ENCODE measurements at places on chromosomes 11 and 22. TPM values are rescaled to one million over a fixed set of nuclear protein-coding genes. Genes with fewer than 3 reads are reported as not detected.

GRCh38 chr22:29090039-29090438 is 17.2 kb downstream of the KREMEN1 start:
- H3K4me3 ChIP-seq: no peak overlapping the region
- DNase-seq: no peak
- H3K27me3 ChIP-seq: no peaks in the 10 kb centered on the region
- H3K27ac ChIP-seq: no peak overlapping the region

DNA sequence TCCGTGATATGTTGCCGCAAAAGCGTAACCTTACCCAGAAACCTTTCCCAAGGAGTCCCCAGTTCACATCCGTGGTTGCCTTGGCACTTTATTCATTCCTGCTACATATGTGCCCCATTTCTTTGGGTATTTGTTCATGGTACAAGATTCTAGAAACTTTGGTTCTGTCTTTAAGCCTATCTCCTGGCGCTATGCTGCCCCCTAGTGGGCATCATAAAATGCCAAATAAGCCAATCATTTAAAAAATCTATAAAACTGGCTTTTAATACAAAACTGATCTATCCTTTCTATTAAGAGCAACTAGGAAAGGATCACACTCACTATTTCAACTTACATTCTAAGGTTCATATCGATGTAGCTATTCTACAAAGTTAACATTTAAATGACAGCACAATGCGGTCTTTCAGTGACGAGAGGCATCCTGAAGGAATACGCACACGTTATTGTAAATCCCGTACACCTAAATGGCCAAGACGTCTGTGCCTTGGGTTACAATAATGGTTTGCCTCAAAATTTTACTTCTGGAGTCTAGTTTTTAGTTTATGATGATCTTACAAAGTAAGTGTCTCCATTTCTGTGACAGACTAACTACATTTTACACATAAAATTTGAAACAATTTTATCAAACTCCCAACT is 16.2 kb downstream of the PIWIL3 start:
- H3K4me1 ChIP-seq: peaks cover 4% of the 10 kb centered on the region
- H3K27ac ChIP-seq: no peak overlapping the region
- no peak overlapping the region for H3K4me3 ChIP-seq
- DNase-seq: peak; percentile 83

The HARBI1 gene
- total RNA-seq: 4.9 TPM

- DNase-seq: peak; percentile 50
- no peak overlapping the region for H3K27ac ChIP-seq
- no peaks in the 10 kb centered on the region for H3K27me3 ChIP-seq
- no peaks in the 10 kb centered on the region for H3K4me1 ChIP-seq
These were observed 250.3 kb downstream of the TBC1D22A start for GRCh38 chr22:47012589-47013370.

GRCh38 chr11:17171916-17172315 is 35.9 kb downstream of the PIK3C2A start:
- no peaks in the 10 kb centered on the region for H3K4me1 ChIP-seq
- H3K4me3 ChIP-seq: no peak overlapping the region
- peak overlapping the region; percentile 22 for H3K27ac ChIP-seq
- no peak for DNase-seq

GRCh38 chr11:64233913-64234586 is at the start of gene VEGFB:
Gene VEGFB, plus strand, starts transcription at chr11:64234584. Its CDS starts 250 bp downstream, at chr11:64234834.
- H3K27ac ChIP-seq: no peak within 1 kb of the TSS
- peaks cover 17% of the 10 kb centered on the region for H3K4me1 ChIP-seq
- DNase-seq: peak; percentile 71
- H3K4me3 ChIP-seq: peak within 1 kb of the TSS; percentile 79
- no peaks in the 10 kb centered on the region for H3K36me3 ChIP-seq

GRCh38 chr11:45805305-45806071 is 539 bp downstream of the SLC35C1 start:
- H3K27me3 ChIP-seq: peaks cover 18% of the 10 kb centered on the region
- peak overlapping the region; percentile 90 for H3K4me3 ChIP-seq
- no peaks in the 10 kb centered on the region for H3K36me3 ChIP-seq
- peaks cover 3% of the 10 kb centered on the region for H3K4me1 ChIP-seq
- DNase-seq: peak; percentile 50
- no peak overlapping the region for H3K27ac ChIP-seq

The OR5P2 gene
- total RNA-seq: 1.3 TPM

GRCh38 chr11:134685793-134686380 is 273.8 kb upstream of the B3GAT1 start:
- peak; percentile 14 for DNase-seq
- no peaks in the 10 kb centered on the region for H3K36me3 ChIP-seq
- no peak overlapping the region for H3K27ac ChIP-seq
- no peaks in the 10 kb centered on the region for H3K27me3 ChIP-seq

DNA sequence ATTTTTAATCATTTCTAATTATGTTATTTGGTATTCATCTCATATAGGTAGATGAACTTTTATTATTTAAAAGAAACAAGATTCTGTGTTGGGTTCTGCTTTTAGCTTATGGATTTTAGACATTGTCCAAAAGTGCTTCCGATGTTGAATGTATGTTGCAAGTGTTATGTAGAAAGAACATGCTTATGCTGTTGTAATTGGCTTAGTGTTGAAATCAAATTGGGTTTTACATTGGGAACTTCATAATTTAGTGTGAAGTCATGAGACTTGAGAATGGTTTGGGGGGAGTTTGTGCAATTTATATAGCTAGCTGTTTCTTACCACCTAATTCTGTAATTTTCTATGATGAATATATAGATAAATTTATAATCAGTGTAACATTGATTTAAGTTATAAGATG is 3.6 kb downstream of the MTMR3 start:
- no peak overlapping the region for H3K27ac ChIP-seq
- no peaks in the 10 kb centered on the region for H3K36me3 ChIP-seq
- H3K27me3 ChIP-seq: no peaks in the 10 kb centered on the region
- H3K4me1 ChIP-seq: peaks cover 20% of the 10 kb centered on the region
- no peak overlapping the region for H3K4me3 ChIP-seq

The HTR3B gene
- total RNA-seq: not detected

DNA sequence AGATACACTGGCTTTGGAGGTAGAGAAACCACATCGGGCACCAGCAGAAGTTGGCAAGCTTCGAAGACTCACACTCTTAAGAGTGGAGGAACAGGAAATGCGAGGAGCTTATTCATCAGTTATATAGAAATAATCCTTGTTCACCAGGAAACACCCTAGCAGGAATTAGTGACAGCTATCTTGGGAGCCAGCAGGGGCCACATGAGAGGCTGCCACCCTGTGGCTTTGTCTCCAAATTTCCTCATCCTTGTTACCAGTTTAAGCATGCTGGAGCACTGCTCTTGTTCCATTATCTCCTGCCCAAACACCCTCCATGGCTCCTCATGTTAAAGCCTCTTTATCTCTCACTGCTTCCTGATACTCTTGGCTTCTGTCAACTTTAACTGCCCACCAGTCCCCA is 131.0 kb downstream of the PLEKHA7 start:
- H3K27me3 ChIP-seq: no peaks in the 10 kb centered on the region
- no peak overlapping the region for H3K27ac ChIP-seq
- H3K4me1 ChIP-seq: peaks cover 17% of the 10 kb centered on the region
- no peak overlapping the region for H3K4me3 ChIP-seq

DNA sequence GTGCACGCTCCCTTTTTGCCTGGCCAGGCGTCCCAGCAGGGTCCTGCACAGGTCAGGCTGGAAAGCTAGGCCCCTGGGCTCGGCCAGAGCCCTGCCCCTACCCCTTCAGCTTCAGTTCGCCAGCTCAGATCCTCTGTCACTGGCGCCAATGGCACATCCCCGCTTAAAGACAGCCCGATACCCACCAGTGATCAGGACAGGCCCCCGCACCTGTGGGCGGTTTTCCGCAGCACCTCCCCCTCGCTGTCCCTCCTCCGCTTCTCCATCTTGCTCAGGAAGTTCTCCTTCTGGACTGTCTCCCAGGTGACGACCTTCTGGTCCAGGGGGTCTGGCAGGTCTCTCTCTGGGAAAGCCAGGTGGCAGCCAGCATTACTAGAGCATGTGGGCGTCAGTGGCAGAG is 5.9 kb downstream of the TSSC4 start:
- H3K36me3 ChIP-seq: no peaks in the 10 kb centered on the region
- H3K4me3 ChIP-seq: no peak overlapping the region
- H3K27me3 ChIP-seq: no peaks in the 10 kb centered on the region
- peaks cover 4% of the 10 kb centered on the region for H3K4me1 ChIP-seq
- DNase-seq: no peak

The RBMXL2 gene
- total RNA-seq: not detected

The FXYD2 gene
- total RNA-seq: 0.12 TPM

DNA sequence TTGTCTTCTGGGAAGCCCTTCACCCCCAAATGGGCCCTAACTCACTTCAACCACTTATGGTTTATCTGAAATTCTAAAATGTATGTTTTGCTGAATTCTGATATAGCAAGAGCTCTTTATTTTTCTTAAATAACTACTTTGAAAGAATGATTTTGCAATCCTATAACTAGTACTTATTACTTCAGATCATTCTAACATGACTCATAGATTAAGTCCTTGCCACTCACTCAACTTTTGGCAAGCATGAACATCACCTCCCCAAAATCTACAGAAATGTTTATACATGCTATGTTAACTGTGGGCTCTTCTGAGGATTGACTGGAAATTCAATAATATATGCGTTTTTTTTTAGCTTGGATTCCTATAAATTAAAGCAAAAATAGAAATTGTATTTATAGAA is 367.4 kb upstream of the FAT3 start:
- no peak for DNase-seq
- H3K4me3 ChIP-seq: no peak overlapping the region
- no peaks in the 10 kb centered on the region for H3K27me3 ChIP-seq
- H3K27ac ChIP-seq: no peak overlapping the region
- no peaks in the 10 kb centered on the region for H3K4me1 ChIP-seq

The ACO2 gene
- total RNA-seq: 79.7 TPM

The RASSF10 gene
- total RNA-seq: 1.8 TPM

DNA sequence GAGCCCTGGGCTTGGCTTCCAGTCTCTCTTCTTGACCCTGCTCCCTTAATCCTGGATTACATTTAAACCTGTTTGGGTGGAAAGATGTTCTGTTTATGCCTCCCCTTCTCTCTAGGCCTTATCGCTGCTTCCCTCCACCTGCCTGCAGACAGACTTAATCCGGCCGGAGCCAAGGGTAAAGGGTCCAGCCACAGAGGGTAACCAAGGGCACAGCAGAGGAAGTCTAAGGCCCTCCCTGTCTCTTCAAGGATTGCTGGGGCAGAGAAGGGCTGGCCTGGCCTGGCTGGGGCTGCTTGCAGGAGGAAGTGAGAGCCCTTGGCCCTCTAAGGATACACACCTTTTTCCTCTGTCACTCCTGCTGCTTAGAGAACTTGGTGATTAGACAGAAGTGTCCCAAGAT is 2.1 kb downstream of the GAL3ST3 start:
- H3K4me3 ChIP-seq: no peak overlapping the region
- H3K36me3 ChIP-seq: no peaks in the 10 kb centered on the region
- DNase-seq: no peak
- H3K4me1 ChIP-seq: peaks cover 16% of the 10 kb centered on the region
- H3K27ac ChIP-seq: no peak overlapping the region
- H3K27me3 ChIP-seq: no peaks in the 10 kb centered on the region
